KG1 (cell line): ENCODE measurements at places on chromosomes 6 and 20.

GRCh38 chr6:35569011-35569461 is 56.3 kb upstream of the TULP1 start:
- DNase-seq, result no peak

DNA sequence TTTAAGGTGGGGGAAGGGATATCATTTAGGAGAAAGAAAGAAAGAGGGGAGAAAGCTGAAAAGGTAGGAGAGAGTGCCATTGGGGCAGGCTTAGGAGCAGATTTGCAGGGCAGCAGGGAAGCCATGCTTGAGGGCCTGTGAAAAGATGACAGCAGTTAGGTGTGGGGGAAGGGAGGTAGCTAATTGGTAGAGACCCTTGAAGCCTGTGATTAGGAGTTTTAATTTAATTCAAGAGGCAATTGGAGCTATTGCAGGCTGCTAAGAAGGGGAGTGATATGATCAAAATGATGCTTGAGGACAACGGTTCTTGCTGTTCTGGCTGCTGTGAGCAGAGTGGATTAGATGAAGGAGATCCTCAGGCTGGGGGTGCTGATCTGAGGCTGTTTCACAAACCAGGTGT is 24.5 kb upstream of the SEC63 start:
- no peak for DNase-seq

DNA sequence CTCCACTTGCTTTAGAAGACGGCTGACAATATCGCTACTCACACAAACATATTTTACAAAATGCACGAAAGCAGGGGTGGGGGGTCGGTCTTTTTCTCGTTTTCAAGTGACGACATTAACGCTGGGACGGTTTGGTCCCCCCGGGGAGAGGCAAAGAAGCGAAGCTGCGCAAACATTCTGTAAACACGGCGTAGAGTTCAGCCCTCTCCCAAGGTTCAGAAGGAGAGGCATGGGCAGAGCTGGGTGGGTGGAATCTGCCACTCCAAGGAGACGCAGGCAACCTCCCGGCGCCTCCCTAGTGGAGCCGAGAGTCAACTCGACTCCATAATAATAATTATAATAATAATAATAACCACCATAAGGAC is 2.4 kb downstream of the NKX2-2 start:
- no peak for DNase-seq

- DNase-seq, result no peak
Observed at GRCh38 chr6:127581576-127581975, 4.6 kb downstream of the C6orf58 start.

DNA sequence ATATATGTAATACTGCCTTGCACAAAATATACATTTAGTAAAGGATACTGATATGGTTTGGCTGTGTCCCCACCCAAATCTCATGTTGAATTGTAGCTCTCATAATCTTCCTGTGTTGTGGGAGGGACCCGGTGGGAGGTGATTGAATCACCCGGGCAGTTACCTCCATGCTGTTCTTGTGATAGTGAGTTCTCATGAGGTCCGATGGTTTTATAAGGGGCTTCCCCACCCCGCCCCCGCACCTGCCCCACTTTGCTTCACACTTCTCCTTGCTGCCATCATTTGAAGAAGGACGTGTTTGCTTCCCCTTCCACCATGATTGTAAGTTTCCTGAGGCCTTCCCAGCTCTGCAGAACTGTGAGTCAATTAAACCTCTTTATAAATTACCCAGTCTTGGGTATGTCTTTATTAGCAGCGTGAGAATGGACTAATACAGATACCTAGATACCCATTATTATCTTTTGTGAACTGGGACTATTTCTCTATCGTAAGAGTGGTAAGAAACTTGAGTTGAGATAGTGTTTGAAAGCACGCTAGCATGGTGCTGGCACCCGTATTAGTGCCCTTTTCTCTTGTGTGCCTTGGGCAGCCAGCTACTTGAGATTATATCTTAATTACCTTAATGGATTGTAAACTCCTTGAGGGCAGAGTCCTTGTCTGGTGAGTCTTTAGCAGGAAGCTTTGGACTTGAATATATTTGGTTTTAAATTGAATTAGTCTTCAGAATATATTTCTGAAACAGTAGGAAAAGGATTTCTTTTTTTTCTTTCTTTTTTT is 25.6 kb downstream of the TOP1 start:
- no peak for DNase-seq

DNA sequence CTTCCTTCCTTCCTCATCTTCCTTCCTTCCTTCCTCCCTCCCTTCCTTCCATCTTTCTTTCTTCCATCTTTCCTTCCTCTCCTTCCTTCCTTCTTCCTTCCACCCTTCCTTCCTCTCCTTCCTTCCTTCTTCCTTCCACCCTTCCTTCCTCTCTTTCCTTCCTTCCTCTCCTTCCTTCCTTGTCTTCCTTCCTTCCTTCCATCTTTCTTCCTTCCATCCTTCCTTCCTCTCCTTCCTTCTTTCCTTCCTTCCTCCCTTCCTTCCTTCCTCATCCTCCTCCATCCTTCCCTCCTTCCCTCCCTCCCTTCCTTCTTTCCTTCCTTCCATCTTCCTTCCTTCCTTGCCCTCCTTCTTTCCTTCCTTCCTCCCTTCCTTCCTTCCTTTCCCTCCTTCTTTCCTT is 361.4 kb upstream of the TSHZ2 start:
- no peak for DNase-seq

GRCh38 chr6:110816677-110817076 is 1.4 kb upstream of the CDK19 start:
- no peak for DNase-seq

DNA sequence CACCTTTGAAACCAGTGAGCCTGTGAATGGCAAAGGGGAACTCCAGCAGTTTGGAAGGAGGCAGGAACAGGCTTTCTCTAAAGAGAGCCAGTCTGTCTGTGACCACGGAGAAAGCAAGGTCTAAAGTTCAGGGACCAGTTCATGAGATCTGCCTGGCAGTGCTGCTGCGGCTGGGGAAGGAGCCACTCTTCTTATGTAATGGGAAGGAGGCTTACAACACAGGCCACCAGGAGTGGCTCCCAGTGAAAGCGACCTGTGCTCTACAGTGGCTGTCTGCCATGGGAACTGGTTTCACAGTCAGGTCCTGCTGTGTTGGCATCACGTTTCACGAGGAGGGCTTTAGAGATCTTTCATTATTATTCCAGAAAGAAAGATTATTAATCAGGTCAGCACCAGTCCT is 291.9 kb upstream of the PRDM1 start:
- no peak for DNase-seq

DNA sequence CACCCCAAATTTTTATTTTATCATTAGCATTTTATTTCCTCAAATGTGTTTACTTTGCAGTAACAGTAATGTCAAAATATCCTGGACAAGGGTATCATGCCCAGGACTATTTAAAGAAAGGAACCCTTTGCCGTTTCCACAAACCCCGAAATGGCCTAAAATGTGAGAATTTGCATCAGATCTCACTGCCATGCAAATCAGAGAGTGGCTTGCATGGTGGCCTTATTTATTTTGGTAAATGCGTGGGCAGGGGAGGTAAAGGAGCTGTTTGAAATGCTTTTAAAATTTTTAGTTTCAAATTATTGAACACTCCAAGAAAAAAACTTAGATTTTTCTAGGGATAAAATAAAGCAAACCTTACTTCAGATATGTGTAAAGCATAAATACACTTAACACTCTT is 43.8 kb downstream of the ADAT2 start:
- DNase-seq, result no peak

DNA sequence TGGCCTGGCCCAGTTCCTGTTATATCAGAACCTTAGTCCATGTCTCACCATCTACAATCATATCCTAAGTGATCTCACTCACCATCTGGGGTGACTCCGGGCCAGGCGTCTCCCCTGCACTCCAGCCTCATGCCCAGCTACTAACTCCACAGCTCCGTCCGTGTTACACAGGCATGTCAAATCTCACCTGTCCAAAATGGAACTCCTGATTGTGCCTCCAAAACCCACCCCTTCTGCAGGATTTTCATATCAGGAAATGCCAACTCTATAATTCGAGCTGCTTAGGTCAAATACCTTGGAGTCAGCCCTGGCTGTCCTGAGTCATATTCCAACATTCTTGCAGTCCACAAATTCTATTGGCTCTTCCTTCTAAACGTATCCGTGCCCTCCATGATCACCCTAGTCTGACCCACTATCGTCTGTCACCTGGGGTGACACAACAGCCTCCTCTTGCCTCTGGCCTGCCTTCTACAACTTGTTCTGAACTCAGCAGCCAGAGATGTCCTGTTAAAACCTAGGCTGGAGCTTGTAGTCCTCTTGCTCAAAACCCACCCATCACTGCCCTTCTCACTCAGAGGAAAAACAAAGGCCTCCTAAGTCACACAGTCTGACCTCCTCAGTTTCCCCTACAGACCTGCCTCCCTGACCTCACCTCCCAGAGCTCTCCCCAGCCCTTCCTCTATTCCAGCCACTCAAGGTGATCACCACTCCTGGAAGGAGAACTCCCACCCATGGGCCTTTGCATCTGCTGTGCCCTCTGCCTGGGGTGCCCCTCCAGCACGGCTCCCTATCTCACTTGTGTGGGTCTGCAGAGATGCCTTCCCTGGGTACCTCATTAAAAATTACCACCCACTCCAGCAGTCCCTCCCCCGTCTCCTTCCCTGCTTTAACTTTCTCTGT is 85.3 kb upstream of the SIRPA start:
- DNase-seq, result no peak

DNA sequence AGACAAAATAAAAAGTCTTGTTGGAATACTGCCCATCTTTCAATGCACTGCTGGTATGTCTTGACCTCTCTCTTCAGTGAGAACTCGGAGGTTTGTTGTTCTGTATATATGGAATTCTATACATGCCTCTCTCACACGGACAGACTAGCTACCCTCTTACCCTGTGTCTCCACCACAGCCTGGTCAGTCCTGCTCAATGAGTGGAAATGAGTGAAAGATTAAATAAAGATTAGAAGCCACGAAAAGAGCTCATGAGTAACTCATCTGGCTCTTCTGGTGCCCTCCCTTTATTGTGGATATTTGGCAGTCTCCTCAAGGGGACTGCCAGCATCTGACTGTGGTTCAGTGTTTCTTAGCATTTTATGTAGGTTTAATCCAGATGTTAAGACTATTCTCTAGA is 262.8 kb upstream of the MAP3K7 start:
- no peak for DNase-seq

DNA sequence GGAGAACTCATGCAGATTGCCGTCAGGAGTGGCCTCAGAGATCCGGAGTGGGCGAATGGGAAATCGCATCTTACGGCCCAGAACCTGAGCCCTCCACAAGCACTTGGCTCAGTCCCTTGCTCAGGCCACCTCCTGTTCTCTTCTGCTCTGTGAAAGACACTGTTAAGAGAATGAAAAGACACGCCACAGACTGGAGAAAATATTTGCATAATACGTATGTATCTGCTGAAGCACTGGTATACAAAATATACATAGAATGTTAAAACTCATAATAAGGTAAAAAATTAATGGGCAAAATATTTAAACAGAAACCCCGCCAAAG is 838 bp upstream of the POM121L2 start:
- DNase-seq, result no peak

- no peak for DNase-seq
Observed at GRCh38 chr20:64071341-64072332, 7.7 kb downstream of the RGS19 start.

DNA sequence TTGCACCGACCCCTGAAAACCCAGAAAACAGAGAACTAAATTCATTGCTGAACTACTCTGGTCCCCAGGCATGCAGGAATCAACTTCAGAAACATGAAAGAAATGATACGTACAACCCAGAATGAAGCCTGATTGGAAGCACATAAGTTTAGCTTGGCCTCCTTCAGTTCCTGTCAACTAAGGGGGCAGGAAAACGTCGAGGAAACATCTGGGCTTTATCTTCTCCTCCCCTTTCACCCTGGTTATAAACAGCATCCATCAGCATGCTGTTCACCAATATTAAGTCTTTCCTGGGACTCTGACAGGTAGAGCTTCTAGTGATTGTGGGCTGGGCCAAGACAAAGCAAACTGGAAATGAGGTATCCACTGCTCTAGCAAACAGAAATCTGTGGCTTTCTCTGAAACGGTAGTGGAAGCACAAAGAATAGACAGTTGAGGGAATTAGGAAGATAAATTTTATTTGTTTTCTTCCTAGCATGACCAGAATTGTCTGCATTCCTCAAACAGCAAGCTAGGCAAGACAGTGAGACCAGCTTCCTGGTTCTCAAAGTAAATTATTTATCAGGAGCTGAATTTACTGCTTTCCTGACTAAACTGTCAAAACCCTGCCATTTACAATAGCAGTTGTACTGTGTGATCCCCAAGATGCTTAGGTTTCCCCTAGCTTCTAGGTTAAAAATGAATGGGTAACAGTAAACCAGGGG is 134.4 kb downstream of the PTPRT start:
- DNase-seq, result no peak

DNA sequence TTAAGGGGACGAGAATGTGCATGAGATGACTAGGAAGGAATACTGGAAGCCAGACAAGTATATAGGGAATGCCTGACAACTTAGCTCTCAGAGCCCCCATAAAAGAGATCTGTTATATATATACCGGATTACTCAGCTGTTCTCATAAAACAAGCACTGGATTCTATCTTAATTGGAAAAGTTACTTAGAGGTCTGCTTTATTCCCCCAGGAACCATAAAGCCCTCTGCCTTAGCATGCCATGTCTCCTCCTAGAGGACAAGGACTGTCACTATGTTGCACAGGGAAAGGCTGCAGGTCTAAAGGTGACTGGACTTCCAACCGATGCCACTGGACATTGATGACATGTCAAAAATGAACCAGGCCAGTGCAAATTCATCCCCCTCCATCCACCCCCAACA is 6.4 kb downstream of the EXOC2 start:
- DNase-seq, result no peak

DNA sequence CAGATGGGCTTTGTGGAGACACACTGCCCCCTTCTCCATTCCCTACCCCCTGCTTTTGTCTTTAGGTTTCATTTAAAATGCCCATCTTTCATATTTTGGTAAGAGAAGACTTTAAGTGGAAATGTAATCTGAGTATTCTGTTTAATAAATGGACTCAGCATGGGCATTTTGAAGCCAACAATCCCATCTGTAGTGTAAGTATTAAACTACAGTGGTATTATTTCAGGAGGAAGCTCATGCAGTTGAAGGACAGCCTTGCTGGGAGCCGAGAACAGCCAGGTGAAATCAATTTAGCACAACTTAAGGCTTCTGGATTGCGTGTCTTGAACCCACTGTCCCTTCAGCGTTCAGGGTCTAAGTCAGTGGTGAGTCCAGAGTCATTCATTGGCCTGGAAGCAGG is 63.5 kb downstream of the AKAP12 start:
- no peak for DNase-seq
